NCI-H1694 treated with DMSO at 0.1 percent for 48 hours (cell line): ENCODE measurements at places on chromosomes 12 and 14.
A peak's percentile ranks its signal among the peaks of the same experiment; 100 is the strongest.

- no peak for DNase-seq
Measured at GRCh38 chr12:94951071-94951934, 52.2 kb downstream of the NDUFA12 start.

- DNase-seq = no peak
Measured at GRCh38 chr12:52524241-52524897, 4.2 kb upstream of the KRT5 start.

DNA sequence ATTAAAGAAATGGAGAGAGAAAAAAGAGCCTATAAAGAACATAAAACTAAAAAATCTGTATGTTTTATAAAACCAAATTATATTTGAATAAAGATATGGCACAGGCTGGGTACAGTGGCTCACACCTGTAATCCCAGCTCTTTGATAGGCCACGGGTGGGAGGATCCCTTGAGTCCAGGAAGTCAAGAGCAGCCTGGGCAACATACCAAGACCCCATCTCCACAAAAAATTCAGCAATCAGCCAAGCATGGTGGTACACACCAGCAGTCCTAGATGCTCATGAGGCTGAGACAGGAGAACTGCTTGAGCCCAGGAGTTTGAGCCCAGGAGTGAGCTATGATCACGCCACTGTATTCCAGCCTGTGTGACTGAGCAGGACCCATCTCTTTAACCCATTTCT is 74.9 kb downstream of the EPS8 start:
- DNase-seq = no peak

GRCh38 chr14:62130441-62130840 is 368.2 kb downstream of the SNAPC1 start:
- no peak for DNase-seq

- DNase-seq = no peak
Measured at GRCh38 chr12:46660719-46661109, 165.1 kb downstream of the SLC38A4 start.

GRCh38 chr12:118052324-118053070 is 8.5 kb downstream of the WSB2 start:
- no peak for DNase-seq

GRCh38 chr12:10726945-10727344 is 3.8 kb upstream of the YBX3 start:
- DNase-seq = no peak

DNA sequence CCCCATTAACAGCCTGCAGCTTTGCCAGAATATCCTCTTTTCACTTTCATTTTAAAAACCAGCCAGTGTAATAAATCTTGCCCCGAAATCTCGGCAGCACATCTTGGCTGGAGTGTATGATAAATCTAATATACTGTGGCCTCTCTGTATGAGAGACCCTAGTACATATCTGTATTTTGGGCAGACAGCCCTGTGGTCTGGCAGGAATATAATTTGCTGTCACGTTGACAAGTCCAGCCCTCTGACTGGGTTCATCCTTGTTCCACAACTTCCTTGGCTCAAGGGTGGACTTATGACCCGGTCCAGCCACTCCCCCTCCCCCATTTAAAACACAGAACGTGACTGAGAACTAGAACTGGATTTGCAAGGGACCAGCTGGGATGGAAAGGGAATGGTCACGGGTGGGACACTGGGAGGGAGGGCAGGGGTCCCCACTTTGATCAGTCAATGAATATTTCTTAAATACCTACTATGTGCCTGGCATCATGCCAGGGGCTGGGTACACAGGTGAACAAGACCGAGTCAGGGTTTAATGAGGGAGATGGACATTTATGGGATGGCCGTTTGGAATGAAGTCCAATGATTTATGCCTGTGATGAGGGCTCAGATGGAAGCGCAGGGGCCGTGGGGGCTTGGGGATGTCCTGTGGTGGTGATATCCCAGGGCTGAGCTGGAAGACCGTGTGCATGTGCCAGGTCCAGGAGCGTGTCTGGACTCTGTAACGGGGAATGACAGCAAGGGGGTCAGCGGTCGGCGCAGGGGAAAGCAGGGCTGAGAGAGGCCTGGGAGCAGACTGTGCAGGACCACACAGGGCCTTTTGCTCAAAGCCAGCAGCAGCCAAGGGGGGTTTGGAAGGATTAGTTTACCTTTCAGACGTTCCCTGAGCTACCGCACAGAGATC is 190.5 kb downstream of the PHETA1 start:
- no peak for DNase-seq

- no peak for DNase-seq
Measured at GRCh38 chr14:58078068-58078467, 73.9 kb downstream of the ARMH4 start.

DNA sequence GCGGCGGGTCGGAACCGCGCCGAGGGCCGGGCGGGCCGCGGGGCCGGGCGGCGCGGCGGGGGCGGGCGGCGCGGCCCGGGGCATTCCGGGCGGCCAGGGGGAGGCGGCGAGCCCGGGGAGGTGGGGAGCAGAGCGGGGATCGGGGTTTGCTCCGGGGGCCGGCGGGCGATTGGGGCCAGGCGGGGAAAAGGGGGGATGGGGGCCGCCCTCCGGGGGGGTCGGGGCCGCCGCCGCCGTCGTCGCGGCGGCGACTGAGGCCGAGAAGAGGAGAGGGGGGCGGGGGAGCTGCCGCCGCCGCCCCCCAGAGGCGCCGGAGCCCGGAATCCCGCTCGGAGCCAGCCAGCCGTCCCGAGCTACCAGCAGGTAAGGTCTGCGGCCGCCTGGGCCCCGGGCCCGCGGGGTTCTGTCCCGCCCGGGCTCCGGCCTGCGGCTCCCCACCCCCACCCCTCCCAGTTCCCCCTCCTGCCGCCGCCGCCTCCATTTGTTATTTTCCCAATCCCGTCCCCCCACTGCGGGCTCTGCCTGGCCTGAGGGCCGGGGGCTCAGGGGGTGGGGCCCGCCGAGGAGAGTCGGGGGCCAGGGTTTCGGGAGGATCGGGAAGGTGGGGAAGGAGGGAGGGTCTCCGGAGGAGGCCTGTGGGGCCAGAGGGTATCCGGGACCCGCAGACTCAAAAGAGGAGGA is 403 bp downstream of the ATN1 start:
- DNase-seq = no peak

- DNase-seq = no peak
Measured at GRCh38 chr12:106321139-106321850, 18.8 kb downstream of the TCP11L2 start.

- DNase-seq = no peak
Measured at GRCh38 chr14:82387699-82388098, 854.0 kb upstream of the SEL1L start.

GRCh38 chr14:104689109-104689880 is at the start of gene INF2:
Gene INF2 (plus strand): TSS chr14:104689618. CDS start chr14:104701366, 11,748 bp downstream.
- DNase-seq = peak; percentile 61

- no peak for DNase-seq
Measured at GRCh38 chr14:56087671-56088471, 30.3 kb upstream of the PELI2 start.

- no peak for DNase-seq
Measured at GRCh38 chr14:73225496-73225895, 11.8 kb upstream of the PAPLN start.

- peak; percentile 99 for DNase-seq
Measured at GRCh38 chr14:29355331-29355730, 572.3 kb downstream of the PRKD1 start.

DNA sequence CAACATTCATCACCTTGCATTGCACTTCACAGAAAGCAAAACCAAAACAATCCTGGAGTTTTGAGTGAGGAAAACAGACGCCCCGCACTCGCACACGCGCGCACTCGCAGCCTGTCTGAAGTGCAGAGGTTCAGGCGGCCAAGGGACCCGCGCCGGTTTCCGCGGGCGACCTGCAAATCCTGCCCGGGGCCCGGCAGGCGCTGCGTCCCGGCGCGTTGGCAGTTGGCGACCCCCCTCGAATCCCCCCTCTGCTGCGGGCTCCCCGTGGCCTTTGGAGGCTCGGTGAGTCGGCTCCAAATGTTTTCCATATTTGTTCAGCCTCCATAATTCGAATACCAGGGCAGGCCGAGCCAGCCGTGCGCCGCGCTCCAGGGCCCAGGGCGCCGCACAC is at the start of gene SSPN:
Gene SSPN (plus strand): TSS at position 324 of the 391 bp plus-strand sequence. CDS start 100 bp downstream, outside the sequence.
- DNase-seq = no peak

DNA sequence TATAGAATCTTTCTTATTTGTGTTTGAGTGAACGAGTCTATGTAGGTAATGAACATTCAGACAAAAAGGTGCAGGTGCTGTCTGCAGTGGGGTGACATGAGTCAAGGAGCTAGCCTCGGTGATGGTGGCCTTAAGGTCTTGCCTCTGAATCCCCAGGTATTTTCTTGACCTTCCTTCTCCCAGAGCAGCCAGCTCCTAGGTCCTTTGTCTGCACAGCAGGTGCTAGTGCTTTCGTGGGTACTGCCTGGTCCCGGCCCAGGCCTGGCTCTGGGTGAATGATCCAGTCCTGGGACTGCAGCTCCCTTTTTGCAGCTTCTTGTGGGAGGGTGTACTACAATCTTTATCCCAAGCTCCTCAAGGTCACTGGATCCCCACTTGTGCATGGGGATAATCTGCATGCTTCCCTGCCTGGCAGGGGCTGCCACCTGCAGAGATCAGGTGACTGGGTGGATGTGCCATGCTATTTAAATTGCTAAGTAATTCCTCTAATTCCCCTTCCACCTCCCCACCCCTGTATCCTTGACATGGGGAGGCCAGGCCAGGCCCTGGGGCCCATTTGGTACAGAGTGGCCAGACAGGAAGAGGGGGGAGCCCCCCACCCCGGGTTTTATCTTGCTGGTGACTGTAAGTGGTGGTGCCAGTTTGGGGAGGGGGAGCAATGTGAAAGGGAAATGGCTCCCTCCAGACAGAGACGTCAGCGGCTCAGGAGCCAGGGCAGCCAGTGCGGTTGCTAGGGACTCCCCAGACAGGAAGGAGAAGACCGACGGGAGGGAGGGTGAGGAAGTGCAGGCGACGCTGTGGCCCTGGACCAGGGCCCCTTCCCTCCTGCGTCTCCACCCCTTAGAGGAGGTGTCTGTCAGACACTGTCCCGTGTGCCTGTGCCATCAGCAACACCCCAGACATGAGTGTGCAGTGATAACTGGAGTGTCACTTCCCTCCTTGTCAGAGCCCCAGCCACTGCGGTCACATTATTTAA is 6.7 kb downstream of the VASH1 start:
- DNase-seq = no peak

DNA sequence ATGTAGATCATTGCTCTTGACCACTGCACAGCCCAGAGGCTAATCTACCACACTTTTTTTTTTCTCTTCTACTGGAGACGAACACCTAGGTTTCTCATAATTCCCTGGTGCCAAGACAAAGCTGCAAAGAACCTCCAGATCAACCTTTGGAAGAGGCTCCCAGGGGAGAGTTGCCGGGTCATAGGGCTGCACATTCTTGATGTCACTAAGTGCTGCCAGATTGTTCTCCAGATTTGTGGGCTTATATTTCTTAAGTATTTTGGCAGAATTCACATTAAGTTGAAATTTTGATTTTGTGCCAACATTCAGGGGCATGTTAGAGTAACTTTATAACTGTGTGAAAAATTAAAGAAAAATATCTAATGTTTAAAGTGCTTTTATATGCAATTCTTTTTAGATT is 13.5 kb upstream of the PDZRN4 start:
- no peak for DNase-seq

DNA sequence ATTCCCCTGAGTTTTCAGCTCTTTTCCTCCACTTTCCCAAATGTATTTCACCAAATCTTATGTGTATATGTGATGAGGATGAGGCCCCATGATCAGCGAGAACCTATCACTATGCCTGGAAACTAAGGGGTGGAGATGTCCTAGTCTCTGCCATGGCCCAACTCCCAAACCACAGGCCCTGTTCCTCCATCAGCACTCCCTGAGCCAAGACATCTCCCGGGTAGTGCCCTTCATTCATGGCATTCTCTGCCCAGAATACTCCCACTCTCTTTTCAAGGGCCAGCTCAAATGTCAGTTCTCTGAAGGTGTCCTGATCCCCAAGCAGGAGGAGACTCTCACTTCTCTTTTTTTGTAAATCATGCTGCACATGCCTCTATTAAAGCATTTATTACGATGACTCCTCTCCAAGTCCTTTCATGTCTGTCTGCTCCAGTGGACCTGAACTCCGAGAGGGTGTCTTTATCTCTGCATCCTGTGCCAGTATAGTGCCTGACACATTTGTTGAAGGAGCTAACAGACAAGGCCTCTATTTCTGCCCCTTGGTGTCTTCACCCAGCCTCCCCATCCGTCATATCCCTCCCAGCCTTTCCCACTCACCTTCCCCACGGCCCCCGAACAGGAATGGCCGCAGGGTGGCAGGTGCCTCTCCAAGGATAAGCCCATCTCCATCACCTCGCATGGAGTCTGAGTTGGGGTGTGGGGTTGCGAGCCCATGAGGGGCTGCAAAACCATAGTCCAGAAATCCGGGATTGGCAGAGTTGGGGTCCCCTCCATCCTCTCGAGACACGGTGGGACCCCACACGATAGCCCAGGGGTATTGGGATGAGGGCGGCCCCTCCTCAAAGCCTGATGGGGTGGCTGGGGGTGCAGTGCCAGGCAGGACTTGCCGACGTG is 3.7 kb downstream of the PIANP start:
- no peak for DNase-seq

DNA sequence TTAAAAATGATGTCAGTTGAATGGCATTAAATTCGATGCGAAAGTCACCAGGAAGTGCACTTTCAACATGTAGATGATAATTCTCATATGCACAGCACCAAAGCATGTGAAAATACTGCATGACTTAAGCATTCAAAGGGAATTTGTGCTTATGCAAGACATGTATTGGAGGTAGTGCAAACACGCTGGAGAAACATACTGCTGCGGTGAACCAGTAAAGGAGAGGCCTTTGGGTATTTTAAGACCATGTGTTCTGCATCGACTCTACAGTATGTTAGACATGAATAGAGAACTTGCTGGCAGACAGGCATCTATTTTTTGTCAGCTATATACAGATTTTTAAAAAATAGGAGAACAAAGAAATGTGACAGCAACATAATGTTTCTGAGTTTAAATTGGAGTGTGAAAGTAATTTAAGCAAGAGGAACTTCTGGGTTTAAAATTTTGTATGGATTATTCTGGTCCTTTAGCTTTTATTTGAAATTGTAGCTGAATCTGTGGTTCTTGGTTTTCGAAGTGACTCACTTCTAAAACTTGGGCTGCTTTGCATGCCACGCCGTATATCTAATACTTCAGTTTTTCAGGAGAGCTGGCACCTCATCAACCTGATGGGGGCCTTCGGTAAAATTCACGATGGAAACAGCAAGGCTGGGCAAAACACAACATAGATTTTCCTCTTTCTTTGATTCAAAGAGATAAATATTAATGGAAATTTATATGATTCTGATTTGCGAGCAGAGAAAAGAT is 408.7 kb downstream of the APAF1 start:
- no peak for DNase-seq

- no peak for DNase-seq
Measured at GRCh38 chr12:46361667-46362034, 10.9 kb downstream of the SLC38A2 start.

GRCh38 chr14:61254808-61255526 is 26.2 kb downstream of the TMEM30B start:
- DNase-seq = no peak

DNA sequence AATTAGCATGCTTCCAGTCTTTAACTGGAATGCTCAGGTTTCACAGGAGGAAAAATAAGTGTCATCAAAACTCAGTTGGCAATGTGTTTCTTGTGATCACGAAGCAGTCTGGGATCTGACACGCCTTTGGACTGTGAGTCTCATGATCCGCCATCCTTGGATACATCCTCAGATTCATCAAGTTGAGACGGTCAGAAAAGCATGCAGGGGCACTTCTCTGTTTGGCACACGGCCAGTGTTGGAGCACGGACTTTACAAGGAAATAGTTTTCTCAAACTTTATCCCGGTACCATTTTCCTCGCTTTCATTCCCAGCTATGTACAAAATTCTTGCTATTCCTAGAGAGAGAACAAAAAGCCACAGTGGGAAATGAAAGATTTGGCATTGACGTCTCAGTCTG is 88.4 kb upstream of the PARP11 start:
- DNase-seq = no peak
